ENCODE measurements at places on chromosomes 11 and 22. TPM values are rescaled to one million over a fixed set of nuclear protein-coding genes. Genes with fewer than 3 reads are reported as not detected.

DNA sequence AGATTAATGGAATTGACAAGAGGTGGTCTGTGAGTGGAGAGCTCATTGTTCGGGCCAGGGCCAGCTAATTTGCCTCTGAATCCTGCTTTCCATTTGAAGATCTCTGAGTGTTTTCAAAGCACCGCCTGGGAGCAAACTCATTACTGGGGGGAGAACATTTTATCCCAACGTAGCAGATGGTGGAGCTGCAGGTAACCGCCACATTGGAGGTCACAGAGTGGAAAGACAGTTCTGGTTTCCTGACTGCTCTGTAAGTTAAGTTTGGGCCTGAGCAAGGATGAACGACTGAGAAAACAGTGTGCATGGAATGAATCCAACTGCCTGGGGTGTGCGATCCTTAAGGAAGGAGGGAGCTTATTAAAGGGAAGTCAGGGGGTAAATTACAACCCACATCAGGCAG, 30.5 kb downstream of the LMO2 start:
- no peak for DNase-seq

GRCh38 chr11:129702410-129703398, 112.9 kb upstream of the TMEM45B start:
- DNase-seq: peak; percentile 68

GRCh38 chr11:68525930-68526329, 65.4 kb downstream of the PPP6R3 start:
- no peak for DNase-seq

- no peak for DNase-seq
Measured at GRCh38 chr11:116257092-116257491, 515.7 kb downstream of the BUD13 start.

DNA sequence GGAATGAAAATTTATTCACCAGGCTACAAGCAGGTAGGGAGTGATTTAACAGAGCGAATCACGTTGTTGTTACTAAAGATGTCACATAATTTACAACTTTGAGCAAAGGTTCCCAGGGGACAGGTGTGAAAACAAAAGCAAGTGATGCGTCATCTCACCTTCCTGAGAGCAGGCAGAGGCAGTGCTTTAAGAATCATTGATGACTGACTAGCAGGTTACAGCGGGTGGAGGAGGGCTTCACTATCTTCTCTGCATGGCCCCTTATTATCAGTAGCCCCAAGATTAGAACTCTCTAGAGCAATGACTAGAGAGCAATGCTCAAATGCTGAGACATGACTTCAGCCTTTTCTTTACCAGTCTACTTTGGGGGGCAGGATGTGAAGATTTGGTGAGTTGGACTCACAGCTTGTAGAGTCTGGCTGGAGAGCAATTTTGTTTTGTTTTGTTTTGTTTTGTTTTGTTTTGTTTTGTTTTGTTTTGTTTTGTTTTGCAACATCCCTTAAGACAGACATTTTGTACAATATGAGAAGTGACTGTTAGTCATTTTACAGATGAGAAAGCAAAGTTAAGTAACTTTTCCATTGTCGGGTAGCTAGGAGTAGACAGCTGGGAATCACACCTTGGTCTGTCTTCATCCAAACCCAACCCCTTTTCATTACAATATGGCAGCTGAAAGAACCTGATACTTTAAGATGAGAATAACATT, 84.8 kb downstream of the SLC1A2 start:
- DNase-seq: no peak

- no peak for DNase-seq
Measured at GRCh38 chr22:39248254-39248653, 3.5 kb upstream of the PDGFB start.

DNA sequence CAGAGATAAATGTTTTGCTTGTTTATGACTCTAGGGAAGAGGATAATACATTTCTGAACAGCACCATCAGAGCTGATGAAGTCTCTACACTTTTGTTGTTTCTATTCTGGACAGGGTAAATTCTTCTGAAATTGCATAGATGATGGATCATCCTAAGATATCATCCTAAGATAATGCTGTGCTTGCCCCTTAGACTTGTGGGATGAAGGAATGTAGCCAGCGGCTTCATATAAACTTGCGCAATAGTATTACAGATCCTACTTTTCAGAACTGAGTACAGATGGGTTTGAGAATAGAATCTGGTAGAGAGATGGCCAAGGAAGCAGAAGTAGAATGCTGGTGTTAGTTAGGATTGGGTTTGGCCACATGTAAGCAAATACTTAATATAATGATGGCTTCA, 61.0 kb downstream of the NCAM1 start:
- DNase-seq: no peak

DNA sequence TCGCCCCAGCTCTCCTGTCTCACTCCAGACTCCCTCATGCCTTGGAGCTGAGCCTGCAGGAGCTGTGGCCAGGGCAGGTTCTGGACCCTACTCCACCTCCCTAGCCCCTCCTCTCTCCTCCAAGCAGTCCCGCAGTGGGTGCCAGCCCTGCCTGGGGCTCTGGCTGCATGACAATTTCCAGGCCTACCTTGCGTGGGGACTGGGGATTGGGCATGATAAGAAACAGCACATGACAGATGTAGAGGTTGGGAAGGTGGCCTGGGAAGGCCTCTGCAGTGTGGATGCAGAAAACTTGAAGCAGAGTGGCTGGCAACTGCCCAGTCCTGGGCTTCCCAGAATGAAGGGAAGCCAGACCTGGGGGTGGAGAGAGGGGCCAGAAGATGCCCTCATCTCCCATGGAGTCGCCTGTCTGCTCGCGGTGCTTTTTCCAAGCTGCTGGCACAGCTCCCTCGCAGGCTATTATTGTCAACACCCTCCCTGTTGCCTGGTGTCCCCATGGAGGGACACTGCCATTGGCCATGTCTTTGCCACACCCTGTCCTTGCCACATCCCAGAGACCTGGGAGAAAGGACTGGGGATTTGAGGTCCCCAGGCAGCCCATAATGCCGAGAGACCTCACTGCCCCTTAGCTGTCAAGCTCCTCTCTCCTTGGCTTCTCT, 48.9 kb upstream of the CDON start:
- no peak for DNase-seq

GRCh38 chr11:29679996-29680395, 336.8 kb downstream of the KCNA4 start:
- no peak for DNase-seq

GRCh38 chr11:33303541-33303940, 46.4 kb downstream of the HIPK3 start:
- DNase-seq: no peak

DNA sequence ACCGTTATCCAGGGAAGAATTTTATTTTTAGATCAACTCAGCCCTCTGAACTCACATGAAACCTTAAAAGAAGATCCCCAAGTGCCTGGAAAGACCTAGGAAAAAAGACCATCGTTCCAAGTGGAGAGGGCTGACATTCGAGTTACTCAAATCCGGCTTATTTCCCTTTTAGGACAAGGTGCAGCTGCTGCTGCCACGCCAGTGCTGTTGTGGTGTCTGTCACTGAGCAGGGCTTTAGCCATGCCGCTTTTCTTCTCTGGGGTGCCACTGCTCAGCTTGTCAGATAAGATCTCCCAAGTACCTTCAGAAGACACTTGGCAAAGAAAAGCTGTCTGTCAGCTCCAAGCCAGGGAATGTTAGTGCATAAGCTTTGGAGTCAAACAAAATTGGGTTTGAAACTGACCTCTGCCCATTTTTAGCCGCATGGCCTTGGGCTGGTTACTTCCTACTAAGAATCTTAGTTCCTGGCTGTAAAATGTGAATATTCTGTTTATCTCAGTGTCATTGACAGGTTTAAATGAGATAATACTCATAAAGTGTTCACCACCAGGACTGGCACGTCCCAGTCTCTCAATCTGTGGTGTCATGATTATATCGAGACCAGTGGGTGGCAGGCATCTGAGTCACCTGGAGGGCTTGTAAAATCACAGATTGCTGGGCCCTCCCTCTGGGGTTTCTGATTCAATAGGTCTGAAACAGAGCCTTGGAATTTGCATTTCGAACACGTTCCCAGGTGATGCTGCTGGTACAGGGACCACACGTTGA, 117.5 kb downstream of the PKNOX2 start:
- DNase-seq: no peak

GRCh38 chr11:126607776-126608541, 252.5 kb downstream of the ST3GAL4 start:
- DNase-seq: no peak

DNA sequence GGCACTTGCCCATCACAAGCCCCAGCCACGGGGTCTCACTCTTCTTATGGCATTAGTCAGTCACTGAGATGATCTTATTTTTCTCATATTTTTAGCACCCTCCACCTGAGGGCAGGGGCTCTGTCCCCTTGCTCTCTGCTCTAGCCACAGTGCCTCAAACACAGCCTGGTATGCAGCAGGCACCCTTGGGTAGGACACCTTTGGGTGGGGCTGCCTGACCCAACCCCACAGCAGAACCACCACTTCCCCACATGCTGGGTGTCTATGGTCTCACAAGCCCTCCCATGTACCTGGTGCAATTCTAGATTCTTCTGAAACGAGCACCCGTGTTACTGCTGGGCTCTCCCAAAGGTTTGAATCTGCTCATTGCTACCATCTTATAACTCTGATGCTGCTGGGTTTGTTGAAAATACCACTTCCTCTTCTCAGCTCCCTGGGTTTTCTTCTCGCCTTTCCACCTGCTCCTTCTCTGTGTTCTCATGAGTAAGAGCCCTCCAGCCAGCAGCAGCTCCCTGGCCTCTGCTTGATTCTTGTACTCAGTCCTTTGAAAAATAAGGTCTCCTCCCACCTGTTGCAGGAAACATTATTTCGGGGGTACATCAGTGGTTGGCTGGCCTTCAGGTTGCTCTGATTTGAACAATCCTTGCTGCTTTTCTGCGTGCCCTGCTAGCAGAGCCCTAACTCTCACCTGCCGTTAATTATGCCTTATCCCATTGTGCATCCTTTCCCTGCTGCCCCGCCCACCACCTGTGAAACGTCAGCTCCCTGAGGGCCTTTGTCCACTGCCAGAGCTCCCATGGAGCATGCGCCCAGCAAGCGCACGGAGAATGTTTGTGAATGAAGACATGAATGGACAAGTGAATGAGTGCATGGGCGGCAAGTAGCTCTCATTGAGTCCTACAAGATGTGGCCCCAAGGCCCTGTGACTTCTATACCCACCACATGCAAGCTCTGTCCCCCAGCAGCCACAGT, 1181.6 kb downstream of the TBC1D22A start:
- no peak for DNase-seq

- DNase-seq: no peak
Measured at GRCh38 chr11:14773755-14774154, 118.3 kb downstream of the CYP2R1 start.

- DNase-seq: no peak
Measured at GRCh38 chr11:43904742-43905535, 24.3 kb downstream of the ALKBH3 start.

Gene ZNF215
- 2.5 TPM for total RNA-seq

Gene LYVE1
- total RNA-seq: 352 TPM

Gene CCDC81
- total RNA-seq: 0.64 TPM

Gene FBLN1
- 224 TPM for total RNA-seq

Gene ZNF70
- 7.8 TPM for total RNA-seq

Gene CST6
- total RNA-seq: not detected

Gene TCN2
- 46.5 TPM for total RNA-seq

Gene SMIM35
- total RNA-seq: not detected

Gene ALDH3B1
- 14.6 TPM for total RNA-seq

Gene DDTL
- 1.2 TPM for total RNA-seq
